ENCODE measurements at places on chromosomes 11 and 22.

GRCh38 chr11:27839226-27839913 is 139.1 kb upstream of the BDNF start:
- DNase-seq, result no peak

DNA sequence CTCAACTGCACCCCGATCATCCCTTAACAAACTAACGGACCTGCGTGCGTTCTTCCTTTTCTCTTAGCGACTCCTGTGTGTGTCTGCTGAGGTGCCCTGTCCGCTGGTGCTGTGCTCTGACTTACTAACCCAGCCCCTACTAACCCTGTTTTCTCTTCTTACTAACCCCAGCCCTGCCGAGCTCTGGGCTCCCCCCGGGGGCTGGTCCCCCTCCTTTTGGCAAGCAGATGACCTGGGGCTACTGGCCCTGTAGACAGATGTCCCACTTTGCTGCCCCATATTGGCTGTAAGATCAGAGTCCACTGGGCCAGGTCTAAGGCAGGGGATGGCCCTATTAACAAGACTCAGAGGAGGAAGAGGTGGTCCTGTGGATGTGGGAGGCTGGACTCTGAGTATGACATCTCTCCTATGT is 14.7 kb downstream of the MIAT start:
- no peak for DNase-seq

DNA sequence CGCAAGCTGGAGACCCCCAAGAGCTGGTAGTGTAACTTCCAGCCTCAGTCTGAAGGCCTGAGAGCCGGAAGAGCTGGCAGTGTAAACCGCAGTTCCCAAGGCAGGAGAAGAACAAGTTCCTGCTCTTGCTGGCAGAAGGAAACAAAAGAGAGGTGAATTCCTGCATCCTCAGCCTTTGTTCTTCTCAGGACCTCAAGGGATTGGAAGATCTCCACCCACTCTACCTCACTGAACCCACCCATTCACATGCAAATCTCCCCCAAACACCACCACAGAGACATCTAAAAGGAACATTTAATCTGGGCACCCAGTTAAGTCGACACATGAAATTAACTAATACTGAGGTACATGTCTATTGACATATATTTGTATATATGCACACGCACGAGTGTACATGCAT is 1310.3 kb downstream of the TBC1D22A start:
- no peak for DNase-seq

- no peak for DNase-seq
These were observed 13.4 kb upstream of the PLEKHB1 start for GRCh38 chr11:73632996-73633395.

- peak; percentile 58 for DNase-seq
These were observed 27.7 kb upstream of the PARVB start for GRCh38 chr22:43996170-43996980.

DNA sequence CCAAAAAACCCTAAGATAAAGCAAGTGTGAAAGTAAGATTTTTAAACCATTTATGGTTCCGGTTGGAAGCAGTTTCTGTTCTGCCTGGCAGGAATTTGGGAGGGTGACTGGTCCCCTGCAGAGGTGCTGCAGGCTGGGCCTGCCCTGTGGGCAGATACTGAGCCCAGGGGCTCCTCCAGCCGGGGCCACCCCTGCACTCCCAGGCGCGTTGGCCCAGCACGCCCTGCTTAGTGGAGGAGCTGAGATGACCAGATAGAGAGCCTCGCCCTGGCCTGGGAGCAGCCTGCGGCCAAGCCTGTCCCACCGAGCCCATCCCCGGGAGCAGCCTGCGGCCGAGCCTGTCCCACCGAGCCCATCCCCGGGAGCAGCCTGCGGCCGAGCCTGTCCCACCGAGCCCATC is 8.0 kb downstream of the PHLDA2 start:
- DNase-seq, result no peak

DNA sequence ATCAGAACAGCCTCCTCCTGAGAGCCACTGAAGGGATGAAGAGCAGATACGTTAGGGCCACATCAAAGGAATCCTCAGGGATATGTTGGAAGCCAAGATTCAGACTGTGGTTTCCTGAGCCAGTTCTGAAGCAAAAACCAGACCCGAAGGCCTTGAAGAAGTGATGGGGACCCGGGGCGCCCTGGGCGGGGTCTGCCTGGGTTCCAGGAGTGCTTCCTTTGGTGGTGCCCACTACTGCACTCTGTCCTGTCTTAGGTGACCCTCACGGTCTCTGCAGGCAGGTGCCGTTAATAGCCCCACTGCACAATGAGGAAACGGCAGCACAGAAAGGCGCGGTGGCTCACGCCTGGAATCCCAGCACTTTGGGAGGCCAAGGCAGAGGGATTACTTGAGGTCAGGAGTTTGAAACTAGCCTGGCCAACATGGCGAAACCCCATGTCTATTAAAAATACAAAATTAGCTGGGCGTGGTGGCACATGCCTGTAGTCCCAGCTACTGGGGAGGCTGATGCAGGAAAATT is 12.9 kb upstream of the SH3BP1 start:
- DNase-seq, result no peak

DNA sequence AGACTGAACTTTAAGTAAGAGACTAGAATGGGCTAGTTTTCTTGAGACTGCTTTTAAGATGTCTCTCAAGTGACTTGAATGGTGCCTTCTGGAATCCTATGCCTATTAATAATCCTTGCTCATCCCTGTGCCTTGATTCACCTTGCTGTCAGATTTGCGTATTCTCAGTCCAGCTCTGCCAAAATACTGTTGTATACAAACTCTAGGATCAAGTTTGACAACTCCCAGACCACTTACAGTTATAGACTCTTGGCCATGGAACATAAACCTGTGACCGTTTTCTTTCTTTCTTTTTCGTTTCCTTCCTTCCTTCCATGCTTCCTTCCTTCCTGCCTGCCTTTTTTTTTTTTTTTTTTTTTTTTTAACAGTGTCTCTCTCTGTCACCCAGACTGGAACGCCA is 2390.9 kb upstream of the RAG2 start:
- DNase-seq, result no peak

- no peak for DNase-seq
These were observed 130.5 kb upstream of the B3GAT1 start for GRCh38 chr11:134542401-134543165.
